ENCODE measurements at places on chromosomes 16 and 17. TPM values are rescaled to one million over a fixed set of nuclear protein-coding genes. Genes with fewer than 3 reads are reported as not detected.

The AATK gene
- 7.8 TPM for polyA plus RNA-seq

GRCh38 chr17:33896263-33896662 lies 358.8 kb upstream of the CCL2 start:
- no peak for DNase-seq

DNA sequence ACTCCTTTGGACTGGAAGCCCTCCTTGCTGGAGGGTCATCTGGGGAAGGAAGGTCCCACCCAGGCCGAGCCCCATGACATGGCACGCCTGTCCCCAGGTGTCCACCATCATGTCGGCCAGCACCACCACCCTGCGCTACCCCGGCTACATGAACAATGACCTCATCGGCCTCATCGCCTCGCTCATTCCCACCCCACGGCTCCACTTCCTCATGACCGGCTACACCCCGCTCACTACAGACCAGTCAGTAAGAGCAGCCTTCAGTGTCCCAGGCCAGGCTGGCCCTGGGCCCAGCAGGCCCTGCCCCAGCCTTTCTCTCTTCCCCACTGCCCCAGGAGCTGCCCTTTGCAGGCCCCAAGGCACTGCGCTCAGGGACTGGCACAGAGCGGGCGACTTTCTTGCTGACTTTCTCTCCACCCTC lies 6.5 kb downstream of the TUBG2 start:
- no peak for DNase-seq

The CCDC78 gene
- 3.6 TPM for polyA plus RNA-seq

DNA sequence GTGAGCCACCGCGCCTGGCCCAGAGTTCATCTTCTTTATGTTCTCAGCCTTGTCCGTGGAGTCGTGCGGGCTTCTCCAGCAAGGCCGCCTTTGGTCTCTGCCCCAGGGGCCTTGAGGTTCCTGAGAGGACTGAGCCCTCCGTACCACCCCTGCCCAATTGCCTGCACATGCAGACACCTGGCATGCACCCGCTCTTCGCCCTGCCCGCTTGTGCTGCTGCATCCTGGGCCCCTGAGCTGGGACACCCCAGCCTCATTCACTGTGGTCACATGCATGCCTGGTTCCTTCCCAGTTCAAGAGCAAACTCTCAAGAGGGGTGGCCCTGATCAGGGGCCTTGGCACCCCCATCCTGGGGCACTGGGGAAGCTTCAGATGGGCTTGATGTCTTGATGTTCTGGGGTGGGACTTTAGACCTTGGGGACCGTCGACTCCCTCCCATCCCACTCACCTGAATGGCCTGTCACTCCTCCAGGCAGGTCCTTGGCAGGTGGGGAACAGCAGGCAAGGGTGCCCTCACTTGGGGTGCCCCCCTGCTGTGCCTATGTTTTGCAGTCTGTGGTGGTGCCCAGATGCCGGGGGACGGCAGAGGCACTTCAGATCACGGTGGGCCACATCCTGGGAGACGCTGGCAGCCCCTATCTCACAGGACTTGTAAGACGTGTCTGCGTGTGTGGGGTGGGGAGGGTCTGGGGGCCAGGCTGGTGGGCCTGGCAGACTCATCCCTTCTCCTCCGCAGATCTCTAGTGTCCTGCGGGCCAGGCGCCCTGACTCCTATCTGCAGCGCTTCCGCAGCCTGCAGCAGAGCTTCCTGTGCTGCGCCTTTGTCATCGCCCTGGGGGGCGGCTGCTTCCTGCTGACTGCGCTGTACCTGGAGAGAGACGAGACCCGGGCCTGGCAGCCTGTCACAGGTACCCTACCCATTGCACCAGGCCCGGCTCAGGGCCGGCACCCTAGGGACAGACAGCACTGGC lies 12.7 kb upstream of the SPNS2 start:
- DNase-seq: no peak

GRCh38 chr17:1168533-1169220 lies 11.1 kb downstream of the ABR start:
- DNase-seq: no peak

DNA sequence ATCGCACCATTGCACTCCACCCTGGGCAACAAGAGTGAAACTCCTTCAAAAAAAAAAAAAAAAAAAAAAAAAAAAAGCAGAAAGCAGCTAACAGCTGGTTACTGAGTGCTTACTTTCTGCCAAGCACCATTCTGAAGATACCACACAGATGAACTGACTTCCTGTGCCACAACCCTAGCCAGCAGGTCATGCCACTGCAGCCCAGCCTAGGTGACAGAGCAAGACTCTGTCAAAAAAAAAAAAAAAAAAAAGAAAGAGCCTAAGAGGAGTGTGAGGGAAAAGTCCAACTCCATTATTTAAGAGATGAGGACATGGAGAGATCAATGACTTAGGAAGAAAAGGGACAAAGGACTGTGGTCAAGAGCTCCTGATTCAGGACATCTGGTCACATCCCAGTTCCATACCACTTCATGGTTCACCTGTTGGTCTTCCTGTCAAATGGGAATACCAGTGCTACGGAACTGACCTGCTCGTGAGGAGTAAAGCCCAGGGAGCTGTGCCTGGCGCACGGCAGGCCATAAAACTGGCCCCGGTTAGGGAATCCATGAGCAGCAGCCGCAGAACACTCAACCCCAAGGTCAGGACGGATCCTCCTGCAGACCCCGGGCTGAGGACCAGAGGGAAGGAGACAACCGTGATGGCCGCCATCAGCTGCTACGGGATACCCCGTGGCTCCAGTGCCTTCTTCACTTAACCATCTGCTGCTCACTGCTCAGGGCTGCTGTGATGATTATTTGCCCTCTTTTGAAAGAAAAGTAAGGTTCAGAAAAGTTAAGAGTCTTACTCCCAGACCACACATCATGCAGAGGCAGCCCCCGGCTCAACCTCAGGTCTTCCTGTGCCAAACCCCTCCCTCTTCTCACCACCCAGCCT lies 950 bp downstream of the KLHDC4 start:
- no peak for DNase-seq
